ENCODE measurements at places on chromosomes 4 and X.
A peak's percentile ranks its signal among the peaks of the same experiment; 100 is the strongest.

DNA sequence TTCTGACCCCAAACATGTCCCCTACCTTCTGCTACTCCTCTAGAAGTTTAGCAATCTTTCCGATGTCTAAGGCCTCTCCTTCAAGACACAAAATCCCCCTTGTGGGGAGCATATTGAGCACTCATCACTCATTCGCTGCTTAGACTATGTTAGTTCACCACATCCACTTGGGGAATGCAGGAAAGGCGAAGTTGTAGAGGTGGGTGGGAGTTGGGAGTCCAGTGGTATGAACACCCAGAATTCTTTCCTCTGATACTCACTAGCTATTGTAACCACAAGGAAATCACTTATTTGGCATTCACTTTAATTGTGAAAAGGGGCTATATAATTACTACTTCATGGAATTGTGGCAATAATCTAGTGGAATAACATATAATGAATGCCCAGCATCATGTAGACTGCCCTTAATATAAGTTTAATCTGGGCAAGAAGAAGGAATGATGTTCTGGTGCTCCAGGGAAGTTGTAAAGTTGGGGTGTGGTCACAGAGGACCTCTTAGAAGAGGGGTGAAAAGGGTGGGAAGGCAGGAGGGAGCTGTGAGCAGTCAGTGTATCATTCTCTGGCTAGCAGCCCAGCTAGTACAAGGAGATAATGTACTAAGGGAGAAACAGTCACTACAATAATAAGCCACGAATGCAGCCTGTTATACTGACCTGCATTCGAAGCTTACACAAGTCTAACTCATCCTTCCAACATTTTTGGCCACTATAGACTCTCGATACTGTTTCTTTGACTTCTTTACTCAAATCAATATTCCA, 468.2 kb upstream of the DIPK2B start:
- DNase-seq: no peak

GRCh38 chrX:3712051-3712869, 1.2 kb downstream of the PRKX start:
- DNase-seq: peak; percentile 36

DNA sequence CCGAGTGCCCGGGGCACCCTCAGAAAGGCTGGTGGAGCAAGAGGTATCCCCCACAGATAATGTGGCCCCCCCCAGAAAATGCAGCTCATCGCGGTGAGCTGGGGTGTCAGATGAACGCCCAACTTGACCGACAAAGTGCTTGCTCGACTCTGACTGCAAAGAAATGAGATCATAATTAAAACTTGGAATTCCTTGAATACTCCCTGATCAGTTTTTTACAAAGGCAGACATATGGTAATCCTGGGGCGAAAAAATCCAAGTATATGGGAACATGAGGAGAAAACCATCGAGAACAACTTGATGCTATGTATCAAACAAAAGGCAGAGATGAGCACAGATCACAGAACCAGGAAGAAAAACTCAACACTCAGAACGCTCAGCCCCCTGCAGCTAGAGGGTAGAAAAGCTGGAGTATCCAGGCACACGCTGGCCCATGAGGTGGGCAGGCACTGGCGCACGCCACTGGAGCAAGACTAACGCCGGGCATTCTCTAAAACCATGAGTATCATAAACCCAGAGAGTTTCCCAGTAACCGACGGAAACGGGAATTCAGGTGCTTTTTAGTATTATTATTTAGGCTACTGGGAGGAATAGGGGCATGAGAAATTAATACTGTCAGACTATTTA, 127.3 kb downstream of the AFAP1 start:
- no peak for DNase-seq

DNA sequence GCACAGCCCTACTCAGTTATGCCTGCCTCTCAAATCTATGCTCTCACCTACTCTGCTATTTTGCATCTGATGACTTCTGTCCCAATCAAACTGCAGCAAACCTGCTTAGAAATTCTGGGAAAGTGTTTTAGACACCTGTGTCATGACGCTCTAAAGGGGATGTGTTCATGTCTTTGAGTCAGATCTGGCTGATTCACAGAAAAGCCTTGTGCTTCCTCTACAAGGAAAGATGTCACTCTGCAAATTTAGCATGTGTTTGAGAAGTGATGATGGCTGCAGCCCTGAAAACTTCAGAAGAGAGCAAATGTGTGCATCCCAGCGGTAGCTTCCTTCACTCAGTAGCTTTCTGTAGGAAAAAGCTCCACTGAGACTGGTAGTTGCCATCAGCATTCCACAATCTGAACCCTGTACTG, 235.4 kb downstream of the MGST2 start:
- DNase-seq: no peak

DNA sequence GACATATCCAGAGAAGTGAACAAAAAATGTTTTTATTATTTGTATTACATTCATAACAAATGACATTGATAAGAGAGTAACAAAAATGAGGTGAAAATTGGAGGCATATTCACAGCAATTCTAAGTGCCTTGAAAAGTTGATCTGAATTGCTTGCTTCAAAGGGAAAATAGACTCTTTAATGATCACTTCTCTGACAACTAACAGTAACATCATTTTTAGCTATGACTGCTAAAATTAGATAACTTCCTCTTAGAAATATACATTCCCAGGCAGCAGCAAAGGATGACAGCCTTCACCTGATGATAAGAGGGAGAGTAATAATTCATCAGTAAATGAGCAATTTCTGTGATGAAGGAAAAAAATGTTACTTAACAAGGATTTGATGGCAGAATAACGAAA, 472.5 kb downstream of the PCDH10 start:
- no peak for DNase-seq

DNA sequence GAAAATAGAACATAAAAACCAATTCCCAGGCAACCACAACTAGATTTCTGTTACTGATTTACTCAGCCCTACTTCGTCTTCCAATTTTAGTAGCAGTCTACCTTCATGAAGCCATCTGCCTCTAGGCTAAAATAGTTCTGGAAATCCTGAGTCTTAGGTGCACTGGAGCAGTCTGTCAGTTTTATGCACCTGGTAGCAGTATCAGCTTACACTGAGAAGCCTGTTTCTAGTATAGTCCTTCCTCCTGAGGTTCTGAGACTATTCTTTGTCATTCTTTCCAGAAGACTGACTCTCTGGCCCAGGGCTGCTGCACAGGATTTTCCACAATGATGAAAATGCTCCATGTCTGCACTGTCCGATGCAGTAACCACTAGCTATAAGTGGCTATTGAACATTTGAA, 16.9 kb upstream of the HPRT1 start:
- DNase-seq: peak; percentile 5

DNA sequence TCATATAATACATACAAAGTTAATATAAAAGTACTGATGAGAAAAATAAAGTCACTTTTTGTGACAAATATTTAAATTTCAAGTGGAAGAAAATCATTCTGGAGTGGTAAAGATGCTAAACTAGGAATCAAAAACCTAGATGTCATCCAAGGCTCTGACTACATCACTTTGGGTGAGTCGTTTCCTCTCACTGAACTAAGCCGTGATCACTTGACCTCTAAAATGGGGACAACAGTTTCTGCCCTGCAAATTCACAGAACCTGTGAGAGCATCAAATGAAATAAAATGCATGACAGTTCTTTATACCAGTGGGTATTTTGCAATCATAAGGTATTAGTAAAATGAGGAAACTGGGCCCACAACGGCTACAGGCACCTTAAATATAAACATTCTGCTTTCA, 63.8 kb downstream of the PRDM5 start:
- DNase-seq: no peak

- no peak for DNase-seq
Observed at GRCh38 chr4:152825336-152825735, 45.6 kb downstream of the ARFIP1 start.
